Stimulated activated CD4-positive, alpha-beta T cell treated with anti-CD3 and anti-CD28 coated beads, Interleukin-4, amount 100 ng/mL, for 48 hours (primary cell): ENCODE measurements at places on chromosomes 2 and 18.

DNA sequence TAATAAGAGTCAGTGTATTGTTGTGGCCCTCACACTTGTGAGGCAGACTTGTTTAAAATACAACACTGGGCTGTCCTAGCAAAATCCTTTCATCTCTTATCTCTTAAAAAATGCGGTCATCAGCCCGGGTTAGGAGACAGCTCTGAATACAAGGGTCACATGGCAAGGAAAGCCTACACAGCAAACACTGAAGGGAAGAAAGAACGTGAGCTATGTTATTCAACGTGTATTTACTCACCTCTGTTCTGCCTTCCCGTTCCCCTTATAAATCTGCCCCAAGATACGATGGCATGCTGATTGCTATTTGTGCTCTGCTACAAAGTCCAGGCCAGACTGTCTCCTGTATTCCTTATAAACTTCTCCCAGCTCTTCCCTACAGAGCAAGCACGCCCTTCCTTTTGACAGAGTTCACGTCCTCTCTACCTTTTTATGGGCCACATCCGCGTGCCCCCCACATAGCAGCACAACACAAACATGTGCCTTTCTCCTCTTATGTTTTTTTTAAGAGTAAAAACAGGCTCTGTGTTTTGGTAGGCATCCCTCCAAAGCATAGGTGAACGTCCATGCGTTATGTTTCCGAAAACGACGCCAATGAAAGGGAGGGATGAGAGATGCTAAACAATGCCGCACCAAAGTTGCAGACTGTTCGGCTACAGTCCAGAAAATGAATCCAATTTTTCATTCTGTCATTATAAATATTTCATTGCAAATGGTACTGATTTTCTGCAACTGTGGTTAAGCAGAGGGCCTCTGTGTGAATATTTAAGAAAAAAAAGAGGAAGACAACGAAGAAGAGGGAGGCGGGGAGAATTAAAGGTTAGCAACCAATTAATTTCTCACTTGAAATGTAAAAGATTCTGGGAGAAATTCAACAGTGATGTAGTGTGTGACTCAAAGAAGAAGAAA, 274.7 kb downstream of the ZNF521 start:
- DNase-seq: no peak

DNA sequence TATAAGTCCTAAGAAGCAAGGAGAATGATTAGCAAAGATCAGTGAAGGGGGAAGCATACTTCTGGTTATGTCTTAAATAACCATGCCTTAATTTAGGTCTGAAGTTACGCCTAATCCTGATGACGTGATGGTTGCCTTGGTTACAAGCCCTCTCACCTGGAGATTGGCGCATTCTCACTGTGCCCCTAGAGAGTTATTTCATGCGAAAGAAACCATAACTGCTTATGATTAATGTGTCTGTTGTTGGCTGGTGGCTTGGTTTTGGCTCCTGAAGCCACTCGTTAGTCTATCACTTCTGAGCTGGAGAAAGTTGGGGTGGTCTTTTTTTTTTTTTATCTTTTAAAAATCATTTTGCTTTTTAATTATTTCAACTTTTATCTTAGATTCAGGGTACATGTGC, 47.0 kb downstream of the TNFRSF11A start:
- DNase-seq: no peak

GRCh38 chr2:85388878-85389538, 21.2 kb downstream of the CAPG start:
- DNase-seq: no peak

DNA sequence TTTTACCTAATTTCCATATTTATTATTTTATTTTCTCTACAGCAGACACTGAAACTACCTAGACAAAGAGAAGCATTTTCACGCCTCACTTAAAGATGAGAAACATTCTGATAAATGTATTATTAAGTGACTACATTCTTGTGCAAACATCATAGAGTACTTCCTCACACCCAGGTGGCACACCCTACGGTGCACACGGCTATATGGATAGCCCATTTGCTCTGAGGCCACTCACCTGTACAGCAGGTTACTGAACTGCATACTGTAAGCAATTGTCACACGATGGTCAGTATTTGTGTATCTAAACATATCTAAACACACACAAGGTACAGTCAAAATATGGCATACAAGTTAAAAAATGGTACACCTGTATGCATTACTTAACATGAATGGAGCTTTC, 481.4 kb downstream of the CMPK2 start:
- no peak for DNase-seq

GRCh38 chr2:61853847-61854563, at the start of gene FAM161A:
TSS of gene FAM161A (minus strand) at chr2:61854060. CDS start at chr2:61854041, 19 bp downstream.
- DNase-seq: peak; percentile 74

GRCh38 chr2:212158081-212158480, 380.5 kb downstream of the ERBB4 start:
- no peak for DNase-seq

- DNase-seq: no peak
Measured at GRCh38 chr2:2600366-2600765, 269.3 kb upstream of the MYT1L start.

- no peak for DNase-seq
Measured at GRCh38 chr18:3725115-3725514, 275.1 kb downstream of the TGIF1 start.

DNA sequence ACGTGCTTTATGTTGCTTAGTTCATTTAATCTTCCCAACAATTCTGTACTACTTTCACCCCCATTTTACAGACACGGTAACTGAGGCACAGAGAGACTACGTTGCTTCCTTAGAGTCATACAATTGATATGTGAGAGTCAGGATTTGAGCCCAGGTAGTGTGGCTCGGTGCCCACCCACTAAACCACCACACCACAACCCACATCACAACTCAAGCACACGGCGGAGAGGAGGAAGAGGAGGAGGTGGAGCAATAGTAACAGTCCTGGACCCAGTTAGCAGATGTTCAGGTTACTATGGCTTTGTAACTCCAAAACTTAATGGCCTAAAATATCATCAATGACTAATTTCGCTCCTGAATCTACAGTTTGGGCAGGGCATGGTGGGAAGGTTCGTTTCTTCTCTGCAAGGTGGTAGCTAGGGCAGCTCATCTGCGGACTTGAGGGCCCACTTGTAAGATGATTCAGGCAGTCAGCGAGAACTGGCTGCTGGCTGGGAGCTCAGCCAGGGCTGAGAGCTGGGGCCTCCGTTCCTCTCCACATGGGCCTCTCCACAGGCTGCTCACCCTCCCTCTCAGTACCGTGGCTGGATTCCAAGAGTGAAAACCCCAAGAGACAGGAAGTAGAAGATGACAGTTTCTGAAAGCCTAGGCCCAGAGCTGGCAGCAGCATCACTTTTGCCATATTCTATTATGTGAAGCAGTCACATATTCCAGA, 167.1 kb downstream of the ZFP36L2 start:
- peak; percentile 52 for DNase-seq

DNA sequence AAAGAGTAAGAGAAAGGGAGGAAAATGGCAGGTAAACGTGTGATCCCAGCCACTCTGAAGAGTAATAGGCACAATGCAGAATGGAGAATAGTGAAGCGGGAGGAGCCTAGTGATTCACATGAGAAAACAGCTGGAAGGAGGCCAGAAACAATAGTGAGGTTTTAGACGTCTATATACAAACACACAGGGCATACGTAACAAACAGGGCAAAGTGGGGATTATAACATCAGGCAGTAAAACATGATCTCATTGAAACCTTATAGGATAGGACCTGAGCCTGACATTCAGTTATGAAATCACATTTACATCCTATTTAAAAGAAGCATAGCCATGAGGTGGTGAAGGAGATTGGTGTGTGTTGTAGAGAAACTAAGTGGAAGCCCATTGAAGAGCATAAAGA, 33.0 kb upstream of the GATA6 start:
- DNase-seq: no peak

- no peak for DNase-seq
Measured at GRCh38 chr2:114543236-114543766, 100.9 kb downstream of the DPP10 start.

DNA sequence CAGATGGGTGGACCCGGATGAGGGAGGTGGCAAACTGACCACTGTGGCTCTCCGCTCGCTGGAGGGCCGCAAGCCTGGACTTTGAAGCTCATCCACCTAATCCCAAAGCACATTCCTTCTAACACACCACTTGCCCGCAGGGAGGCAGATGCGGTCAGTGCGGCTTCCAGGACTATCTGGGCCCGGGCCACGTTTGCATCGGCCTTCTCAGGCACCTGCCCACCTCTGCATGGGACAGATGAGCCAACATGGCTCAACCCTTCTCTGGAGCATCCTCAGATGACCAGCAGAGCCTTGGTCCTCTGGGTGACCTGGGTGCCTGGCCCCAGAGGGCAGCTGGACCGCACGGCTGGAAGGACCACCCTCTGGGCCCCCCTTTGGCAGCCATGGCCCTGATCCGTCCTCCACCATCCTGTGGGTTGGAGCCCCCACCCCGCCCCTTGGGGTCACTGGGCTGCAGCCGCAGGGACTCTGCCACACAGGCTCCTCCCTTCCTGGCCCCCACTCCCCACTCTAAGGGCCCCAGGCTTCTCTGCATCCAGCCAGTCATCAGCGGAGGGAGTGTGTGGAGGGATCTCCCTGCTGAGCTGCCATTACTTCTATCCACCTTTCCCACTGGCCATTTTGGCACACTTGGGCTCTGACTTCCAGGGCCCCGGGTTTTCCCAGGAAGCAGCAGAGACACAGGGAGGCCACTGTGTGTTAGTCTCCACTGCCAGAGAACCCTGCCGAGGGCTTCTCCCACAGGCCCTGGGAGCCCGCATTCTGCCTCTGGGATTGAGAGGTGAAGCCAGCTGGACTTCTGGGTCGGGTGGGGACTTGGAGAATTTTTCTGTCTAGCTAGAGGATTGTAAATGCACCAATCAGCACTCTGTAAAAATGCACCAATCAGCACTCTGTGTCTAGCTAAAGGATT, 12.3 kb downstream of the HDAC4 start:
- DNase-seq: no peak

GRCh38 chr18:59208602-59209125, 11.3 kb upstream of the GRP start:
- DNase-seq: no peak

DNA sequence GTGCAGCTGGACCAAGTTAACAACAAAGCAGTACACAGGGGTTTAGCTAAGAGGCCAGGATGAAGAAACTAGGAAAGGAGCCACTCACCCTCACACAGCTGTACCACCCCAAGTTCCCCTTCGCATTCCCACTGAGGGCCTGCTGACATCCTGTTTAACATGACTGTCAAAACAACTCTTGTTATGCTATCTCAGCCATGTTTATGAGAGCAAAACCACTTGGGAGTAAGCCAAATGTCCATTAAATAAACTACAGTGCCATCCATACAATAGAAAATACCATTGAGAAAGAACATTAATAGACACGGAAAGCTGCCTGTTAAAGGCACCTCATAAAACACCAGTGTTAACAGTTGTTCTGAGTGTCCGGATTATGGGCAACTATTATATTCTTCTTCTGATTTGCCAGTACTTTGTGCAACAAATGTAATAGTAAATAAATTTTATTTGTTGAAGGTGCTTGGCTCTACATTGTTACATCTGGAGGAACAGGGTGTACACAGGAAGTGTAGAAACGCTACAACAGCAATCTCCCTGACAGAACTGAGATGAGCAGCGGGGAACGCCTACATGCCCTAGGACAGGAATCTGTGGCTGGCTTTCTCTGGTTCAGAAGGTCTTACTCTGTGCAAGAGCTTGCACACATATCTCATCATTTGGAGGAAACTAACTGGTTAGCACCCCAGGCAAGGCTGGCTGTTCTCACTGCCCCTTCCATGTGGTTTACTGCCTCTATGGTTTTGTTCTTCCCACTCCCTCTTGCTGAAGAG, 85.6 kb downstream of the EHD3 start:
- peak; percentile 20 for DNase-seq

GRCh38 chr2:18339326-18339725, 221.1 kb downstream of the RDH14 start:
- DNase-seq: no peak

- DNase-seq: no peak
Measured at GRCh38 chr2:157004789-157005188, 252.7 kb upstream of the GALNT5 start.

DNA sequence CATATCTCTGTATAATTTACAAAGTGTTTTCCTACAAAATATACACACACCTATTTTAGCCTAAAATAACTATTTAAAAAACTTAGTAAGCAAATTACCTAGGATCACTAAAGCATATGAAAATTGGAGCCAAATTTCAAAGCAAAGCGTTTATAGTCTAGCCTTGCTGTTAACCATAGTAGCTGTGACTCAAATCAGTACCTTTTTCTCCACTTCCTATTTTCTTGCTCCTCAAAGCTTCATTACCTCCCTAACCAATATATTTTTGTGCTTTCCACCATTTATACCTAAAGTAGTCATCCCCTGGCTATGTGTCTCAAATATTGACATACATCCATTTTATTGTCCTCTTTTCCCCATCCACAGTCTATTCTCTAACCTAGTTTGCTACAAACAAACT, 73.1 kb downstream of the ERBB4 start:
- no peak for DNase-seq

- no peak for DNase-seq
Measured at GRCh38 chr2:103025056-103025455, 263.2 kb downstream of the TMEM182 start.

- no peak for DNase-seq
Measured at GRCh38 chr2:6148882-6149281, 456.7 kb downstream of the SOX11 start.

DNA sequence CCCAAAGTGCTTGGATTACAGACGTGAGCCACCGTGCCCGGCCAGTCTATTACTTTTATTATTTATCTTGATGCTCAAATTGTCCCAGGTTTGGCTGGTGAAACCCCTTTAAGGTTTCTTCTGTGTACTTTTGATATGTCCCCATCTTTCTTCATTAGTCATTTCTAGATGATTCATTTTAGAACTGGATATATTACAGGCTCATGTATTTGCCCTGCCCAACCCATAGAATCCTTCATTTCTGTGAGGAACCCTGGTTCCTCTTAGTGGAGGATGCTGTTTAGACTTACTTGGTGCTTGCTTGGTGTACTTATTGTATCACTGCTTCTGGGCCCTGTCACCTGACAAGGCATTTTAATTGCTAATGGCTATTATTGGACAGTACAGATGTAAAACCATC, 40.1 kb downstream of the KCMF1 start:
- DNase-seq: no peak

DNA sequence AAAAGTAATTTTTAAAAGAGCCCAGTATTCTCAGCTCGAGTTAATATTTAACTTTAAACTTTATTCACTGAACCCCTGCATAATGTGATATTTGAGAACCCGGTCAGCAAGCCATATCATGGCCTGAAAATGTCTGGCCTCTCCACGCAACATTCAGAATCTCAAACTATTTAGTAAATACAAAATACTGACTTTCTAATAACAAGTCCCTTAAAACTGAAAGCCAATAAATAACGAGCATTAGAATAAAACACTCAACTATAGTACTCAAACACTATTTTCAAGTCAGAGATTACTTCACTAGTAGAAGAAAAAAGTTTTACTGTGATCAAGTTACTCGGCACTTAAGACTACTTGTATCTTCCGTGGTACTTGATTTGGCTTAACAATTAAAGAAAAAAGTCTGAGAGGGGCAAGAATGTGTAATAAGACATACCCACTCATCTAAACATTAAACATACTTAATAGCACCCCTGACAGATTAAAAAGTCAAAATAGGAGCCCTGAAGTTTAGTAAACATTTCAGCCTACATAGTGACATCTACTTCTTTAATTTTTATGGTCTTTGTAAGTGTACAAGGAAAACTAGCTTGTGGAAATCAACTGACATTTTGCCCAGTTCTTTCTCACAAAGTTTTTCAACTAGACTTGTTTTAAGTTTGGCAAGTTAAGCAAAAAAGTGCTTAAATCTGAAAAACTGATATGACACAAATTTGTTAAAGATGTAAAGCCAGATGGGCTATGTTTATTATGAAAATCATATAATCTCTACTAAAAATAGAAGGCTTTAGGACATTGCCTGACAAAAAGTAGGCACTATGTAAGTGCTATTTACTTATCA, 38.2 kb downstream of the RTN4 start:
- no peak for DNase-seq
